ENCODE measurements at places on chromosomes 4 and X. TPM values are rescaled to one million over a fixed set of nuclear protein-coding genes. Genes with fewer than 3 reads are reported as not detected.

GRCh38 chr4:73308286-73308685 lies 49.7 kb upstream of the ANKRD17 start:
- DNase-seq = peak; percentile 10

GRCh38 chrX:135484641-135485289 lies 35.7 kb upstream of the INTS6L start:
- DNase-seq = peak; percentile 44

GRCh38 chrX:119672426-119672825 lies 20.5 kb downstream of the SEPTIN6 start:
- DNase-seq = peak; percentile 43

- DNase-seq = no peak
These were observed 11.9 kb upstream of the ZNF157 start for GRCh38 chrX:47358387-47359065.

DNA sequence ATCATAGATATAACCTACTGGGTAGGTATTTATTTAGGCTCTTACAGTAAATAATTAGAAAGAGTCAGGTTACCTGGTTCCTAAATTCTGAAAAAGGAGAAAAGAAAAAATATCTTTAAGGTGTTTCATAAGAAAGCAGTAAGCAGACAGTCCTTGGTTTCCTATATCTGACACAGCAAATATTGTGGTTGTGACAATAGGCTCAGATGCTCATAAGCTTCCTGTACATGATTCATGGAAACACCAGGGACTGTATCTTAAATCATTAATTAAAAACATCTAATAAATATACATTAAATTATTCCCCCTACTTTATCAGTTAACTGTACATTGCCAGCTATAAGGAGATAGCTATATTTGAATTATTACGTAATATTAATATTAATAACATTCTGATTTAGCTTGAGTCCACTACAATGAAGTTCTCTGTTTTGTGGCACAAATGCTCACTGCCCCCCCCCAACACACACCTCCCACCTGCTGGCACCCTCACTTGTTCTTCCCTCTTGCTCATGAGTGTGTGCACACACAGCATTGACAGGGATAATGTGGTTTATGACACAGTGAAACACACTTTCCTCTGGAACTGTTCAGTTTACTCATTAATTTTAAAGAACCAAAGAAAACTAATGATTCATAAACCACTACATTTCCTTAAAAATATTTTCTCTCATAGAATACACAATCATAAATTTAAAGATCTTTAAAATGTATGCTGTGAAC lies 187.4 kb downstream of the NR3C2 start:
- DNase-seq = no peak

- DNase-seq = no peak
These were observed 1.0 kb downstream of the SNX12 start for GRCh38 chrX:71067089-71067488.

- no peak for DNase-seq
These were observed 621.3 kb upstream of the AGA start for GRCh38 chr4:178063568-178063967.

DNA sequence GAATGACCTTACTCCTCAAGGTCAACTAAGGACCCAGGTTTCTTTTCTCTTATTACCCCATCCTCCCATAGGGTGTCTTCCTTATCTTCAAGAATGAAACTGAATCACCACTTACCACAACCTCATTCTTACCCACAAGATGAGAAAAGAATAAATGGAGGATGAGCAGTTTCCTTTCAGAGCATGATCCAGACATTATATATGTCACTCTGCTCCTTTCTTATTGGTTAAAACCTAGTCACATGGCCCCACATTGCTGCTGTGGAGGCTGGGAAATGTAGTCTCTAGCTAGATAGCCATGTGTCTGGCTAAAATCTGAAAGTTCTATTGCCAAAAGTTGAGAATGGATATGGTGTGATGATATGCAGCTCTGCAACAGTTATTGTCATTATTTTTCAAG lies 62.4 kb upstream of the RAI2 start:
- DNase-seq = no peak

GRCh38 chrX:154466907-154467306 lies 8.8 kb downstream of the PLXNA3 start:
- DNase-seq = no peak

DNA sequence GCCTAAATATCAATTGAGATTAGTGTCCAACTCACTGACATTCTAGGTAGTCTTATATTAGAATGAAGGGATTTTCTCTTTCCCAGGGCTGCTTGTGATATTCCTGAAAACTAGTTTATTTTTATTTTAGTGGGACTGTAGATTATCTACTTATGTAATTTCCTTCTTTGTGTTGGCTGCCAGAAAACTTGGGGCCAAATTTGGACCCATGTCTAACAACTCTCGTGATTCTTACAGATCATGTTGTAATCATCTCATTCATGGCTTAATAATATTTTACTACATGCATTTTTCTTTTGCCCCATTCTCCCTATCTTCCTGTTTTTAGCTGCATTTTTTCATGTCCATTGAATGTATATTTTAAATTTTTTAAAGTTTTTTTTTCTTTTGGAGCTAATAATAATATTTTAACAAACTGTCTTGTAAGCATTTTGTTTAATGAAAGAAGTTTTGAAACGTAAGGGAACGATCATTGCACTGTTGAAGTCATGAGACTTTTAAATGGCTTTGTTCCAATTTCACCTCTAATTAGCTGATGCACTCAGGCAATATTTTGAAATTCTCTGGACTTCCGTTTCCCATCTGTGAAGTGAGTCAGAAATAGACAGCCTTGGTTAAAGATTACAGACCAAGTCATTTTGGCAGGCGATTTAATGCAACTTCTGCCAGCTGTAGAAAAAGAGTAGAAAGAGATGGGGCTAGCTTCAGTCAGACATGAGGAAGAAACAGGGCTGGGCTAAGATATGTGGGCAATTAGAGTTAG lies 14.3 kb upstream of the TDO2 start:
- peak; percentile 90 for DNase-seq

DNA sequence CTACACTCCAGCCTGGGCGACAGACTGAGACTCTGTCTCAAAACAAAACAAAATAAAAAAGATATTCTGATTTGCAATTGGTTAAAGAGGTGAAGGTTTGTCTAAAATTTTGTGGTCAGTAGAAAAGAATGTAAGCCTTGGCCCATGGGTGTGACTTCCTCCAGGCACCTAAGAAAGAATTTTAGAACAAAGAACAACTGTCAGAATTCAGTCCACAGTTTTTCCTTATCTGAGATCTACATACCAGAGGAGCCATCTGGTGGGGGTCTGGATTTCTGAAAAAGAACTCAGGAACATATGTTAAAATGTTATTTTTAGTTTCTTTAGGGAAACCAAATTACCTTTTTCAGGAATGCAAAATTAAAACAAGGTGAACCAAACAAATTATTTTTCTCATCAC lies 434.1 kb downstream of the ANKRD50 start:
- peak; percentile 20 for DNase-seq

DNA sequence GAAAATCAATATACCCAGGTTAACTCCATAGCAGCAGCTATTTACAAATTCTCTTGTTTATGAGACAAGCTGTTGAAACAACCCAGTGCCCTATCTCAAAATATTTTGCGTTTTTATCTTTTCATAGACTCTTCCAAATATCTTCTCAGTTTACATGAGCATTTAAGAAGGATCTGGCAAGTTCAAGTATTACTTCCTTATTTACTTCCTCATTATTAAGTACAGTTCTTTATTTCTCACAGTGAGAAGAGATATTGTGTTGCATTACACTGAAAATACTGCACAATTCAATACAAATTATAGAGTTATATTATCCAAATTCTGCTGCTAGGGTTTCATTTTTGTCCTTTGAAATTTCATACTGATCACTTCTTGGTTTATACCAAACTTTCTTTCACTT lies 43.6 kb upstream of the UCP1 start:
- DNase-seq = no peak

GRCh38 chr4:155822572-155822971 lies 43.5 kb downstream of the ASIC5 start:
- DNase-seq = no peak

GRCh38 chr4:102554992-102555391 lies 53.8 kb downstream of the NFKB1 start:
- DNase-seq = no peak

GRCh38 chr4:2393353-2394270 lies 24.8 kb downstream of the ZFYVE28 start:
- no peak for DNase-seq

DNA sequence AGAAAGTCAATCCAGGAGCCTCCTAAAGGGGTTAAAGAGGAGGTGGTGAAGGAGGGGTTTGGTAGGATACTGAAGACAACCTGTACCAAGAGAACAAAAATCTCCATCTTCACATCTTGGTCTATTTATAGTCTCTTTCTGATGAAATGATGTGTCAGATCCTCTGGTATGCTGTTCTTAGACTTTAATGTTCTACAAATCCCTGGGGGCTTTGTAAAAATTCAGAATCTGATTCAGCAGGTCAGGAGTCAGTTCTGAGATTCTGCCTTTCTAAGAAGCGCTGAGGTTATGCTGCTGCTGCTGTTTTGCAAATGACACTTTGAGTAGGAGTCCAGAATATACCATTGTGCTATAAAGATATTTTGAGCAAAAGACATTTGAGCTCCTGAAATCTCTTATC lies 172.9 kb upstream of the GLRA2 start:
- DNase-seq = peak; percentile 19

DNA sequence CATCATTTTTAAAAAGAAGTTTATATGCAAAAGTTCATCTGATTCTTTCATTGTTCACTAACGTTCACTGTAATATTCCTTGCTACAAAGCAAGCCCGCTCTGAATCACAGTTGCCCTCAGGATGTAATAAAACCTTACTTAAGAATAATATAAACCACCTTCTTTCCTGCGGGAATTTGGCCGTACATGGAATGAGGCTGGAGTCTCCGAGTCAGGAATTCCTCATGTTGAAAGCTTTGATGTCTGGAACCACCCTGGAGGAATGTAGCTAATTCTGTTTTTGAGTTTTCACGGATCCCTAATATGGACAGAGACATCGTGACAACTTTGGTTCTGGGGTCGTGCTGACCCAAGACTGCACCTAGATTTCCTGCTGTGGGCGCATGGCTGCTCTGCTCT lies 58.5 kb downstream of the CRLF2 start:
- DNase-seq = no peak

- peak; percentile 66 for DNase-seq
These were observed 32.1 kb downstream of the ZGRF1 start for GRCh38 chr4:112604589-112604988.

GRCh38 chrX:101977106-101977505 lies 45.3 kb upstream of the ZMAT1 start:
- DNase-seq = no peak

DNA sequence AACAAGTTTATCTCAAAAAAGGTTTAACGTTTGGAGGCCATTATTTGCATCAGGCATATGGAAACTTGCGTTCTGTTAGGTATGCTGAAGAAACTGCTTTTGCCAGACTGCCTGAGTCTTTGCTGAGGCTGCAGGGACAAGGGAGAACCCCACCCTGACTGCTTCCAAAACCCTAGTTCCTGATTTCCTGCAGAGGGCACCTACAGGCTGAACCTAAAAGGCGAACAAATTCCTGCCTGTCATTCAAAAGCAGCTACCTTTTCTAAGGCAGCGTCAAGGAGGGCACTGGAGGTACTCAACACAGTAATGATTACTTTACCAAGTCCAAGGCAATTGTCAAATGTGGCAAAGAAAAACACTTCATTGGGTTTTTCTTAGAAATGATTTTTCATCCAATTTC lies 578 bp upstream of the CORIN start:
- no peak for DNase-seq

- DNase-seq = peak; percentile 97
These were observed 128.2 kb downstream of the C4orf51 start for GRCh38 chr4:145808021-145808650.

DNA sequence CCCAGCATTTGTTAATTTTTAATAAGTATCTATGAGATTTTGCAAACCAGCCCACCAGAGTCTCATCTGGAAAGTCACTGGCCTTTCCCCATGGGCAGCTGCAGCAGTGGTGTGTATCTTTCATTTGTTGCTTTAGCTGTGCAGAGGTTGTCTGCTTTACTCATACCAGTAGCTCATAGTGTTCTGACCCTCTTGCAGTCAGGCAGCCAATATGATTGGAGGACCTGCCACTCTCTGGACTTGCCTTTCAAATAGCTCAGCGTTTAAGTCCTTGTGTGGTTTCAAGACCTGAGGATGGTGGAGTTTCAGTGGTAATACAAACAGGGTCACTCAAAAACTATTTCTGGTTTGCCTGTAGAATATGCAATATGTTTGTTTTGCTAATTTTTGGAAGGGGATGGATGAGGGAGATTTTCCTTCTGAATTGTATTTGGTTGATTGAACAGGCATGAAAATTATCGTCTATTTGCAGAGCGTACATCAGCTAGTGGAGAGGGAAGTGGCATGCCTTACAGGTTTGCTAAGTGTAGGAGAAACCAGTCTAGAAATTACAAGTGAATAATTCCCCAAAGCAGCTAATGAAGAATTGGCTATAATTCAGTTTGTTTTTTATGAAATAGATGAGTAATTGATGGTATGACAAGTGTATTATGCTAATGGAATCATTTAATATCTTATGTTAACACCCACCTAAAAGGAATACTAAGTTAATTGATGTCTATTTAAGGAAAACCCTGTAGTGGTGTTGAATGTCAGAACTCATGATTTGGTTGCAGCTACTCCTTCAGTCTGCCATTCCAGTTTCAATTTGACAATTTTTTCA lies 8.9 kb downstream of the POLA1 start:
- DNase-seq = no peak

GRCh38 chr4:41060352-41061334 lies 153.7 kb downstream of the APBB2 start:
- DNase-seq = no peak

GRCh38 chrX:47218920-47219815 lies 687 bp downstream of the CDK16 start:
- DNase-seq = peak; percentile 38

DNA sequence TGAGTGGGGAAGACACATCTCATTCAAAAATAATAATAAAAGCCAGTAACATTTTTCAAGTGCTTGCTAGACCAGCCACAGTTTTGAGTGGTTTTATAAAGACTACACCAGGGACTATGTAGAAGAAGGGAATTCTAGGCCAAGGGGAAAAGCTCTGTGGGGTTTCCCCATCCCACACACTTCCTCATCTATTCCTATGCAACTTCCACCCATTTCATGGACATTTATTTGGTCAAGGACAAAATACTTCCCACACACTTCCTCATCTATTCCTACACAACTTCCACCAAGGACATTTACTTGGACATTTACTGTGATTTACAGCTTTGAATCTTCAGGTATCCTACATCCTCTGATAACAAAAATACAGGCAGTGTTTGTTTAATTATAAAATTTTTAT lies 86.5 kb upstream of the KLF3 start:
- DNase-seq = no peak

Gene HS6ST2
- total RNA-seq = 23.9 TPM

Gene FGFBP1
- total RNA-seq = 9.5 TPM

Gene BEX1
- total RNA-seq = not detected

Gene GAGE1
- total RNA-seq = not detected

Gene TBC1D14
- 52.6 TPM for total RNA-seq

Gene NPNT
- total RNA-seq = not detected

Gene DAPP1
- total RNA-seq = 24.7 TPM

Gene ATP2B3
- total RNA-seq = not detected

Gene COL4A6
- 58.3 TPM for total RNA-seq

Gene CLDN22
- not detected for total RNA-seq

Gene MAGEA2B
- not detected for total RNA-seq

Gene PF4V1
- total RNA-seq = not detected

Data from MCF 10A (cell line).